ENCODE measurements at places on chromosomes 13 and 19.

GRCh38 chr19:54186934-54187381, 2.4 kb downstream of the MBOAT7 start:
- no peak for DNase-seq

DNA sequence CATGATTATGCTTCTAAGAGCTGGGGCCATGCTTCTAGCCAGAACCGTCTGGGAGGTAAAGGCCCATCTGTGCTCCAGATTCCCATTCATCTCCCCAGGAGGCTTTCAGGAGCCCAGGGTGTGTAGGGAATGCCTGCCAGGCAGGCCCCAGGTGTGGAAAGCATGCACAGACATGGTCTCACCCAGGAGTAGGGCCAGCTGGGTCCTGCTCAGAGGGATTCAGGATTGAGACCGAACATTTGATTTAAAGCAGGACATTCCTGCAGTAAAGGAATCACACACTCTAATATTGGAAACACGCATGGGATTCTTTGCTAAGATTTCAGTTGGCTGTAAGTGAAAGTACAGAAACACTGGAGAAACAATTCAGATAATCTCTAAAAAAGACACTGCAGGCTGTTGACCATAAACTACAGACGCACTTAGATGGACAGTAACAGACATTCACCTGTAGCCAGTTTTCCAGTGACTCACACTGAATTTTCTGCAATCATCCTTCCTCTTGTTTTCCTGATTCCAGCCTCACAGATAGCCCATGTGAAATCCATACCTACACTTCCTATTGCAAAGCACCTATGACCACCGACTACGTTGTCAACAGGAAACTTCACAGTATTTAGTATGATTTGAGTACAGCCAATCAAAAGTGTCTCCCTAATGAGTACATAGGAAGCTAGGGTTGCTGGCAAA, 257.8 kb downstream of the TBC1D4 start:
- no peak for DNase-seq

- peak; percentile 50 for DNase-seq
Measured at GRCh38 chr19:50835785-50836542, 2.6 kb upstream of the KLK15 start.

DNA sequence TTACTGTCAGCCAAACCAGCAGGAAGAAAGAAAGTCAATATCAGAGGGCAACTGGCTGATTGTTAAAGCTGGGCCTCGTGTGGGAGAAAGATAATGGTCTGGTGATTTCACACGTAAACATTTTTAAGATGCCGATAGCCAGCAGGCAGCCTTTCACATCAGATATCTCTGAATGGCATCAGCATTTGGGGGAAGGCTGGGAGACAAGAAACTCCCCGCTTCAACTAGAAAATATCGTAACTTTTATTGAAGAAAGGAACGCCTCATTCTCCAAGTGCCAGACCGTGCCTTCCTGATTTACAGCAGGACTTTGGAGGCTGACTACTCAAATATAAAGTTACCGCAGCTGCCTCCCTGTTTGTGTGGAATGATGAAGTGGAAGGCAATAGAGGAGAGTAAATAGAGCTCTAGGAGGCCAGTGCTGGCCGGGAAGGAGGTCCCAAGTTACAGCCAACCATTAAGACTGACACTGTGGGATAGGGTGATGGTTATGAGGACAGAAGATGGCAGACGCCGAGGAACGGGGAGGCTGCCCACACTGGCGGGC, 284.3 kb upstream of the MAB21L1 start:
- DNase-seq = peak; percentile 41

GRCh38 chr13:102235689-102236088, 166.2 kb downstream of the FGF14 start:
- no peak for DNase-seq

DNA sequence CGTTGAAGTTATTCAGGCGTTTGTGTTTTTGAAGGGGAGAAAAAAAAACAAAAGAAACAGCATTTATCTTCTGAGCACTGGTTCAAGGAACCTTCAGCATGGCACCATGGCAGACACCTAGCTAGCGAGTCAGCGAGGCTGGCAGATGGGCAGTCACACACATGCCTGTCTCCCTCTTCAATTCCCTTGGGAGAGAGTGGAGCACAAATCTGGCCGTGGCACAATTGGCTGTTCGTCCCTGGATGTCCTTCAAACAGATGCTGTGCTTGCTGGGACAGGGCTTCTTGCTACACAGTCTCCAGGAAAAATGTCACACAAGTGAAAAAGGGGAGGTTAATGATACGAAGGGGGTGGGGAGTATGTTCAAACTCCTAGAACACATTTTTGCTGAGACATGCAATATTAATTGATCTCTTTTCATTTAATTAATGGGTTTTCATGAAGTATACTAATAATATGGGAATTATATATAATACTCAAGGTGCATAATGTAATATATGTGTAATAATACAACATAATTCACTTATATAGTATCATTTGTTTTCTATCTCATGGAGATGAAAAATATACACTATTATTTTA, 1674.5 kb upstream of the SLC10A2 start:
- DNase-seq = no peak

GRCh38 chr13:109981000-109981399, 194.6 kb upstream of the IRS2 start:
- no peak for DNase-seq

DNA sequence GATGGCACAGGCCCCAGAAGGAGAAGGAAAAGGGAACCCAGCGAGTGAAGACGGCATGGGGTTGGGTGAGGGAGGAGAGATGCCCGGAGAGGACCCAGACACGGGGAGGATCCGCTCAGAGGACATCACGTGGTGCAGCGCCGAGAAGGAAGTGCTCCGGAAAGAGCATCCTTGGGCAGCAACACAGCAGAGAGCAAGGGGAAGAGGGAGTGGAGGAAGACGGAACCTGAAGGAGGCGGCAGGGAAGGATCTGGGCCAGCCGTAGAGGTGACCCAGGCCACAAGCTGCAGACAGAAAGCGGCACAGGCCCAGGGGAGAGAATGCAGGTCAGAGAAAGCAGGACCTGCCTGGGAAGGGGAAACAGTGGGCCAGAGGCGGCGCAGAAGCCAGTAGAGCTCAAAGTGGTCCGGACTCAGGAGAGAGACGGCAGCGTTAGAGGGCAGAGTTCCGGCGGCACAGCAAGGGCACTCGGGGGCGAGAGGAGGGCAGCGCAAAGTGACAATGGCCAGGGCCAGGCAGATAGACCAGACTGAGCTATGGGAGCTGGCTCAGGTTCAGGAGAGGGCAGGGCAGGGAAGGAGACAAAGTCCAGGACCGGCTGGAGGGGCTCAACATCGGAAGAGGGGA, 1.1 kb downstream of the PPP1R12C start:
- no peak for DNase-seq

GRCh38 chr19:47432091-47432490, 12.8 kb upstream of the MEIS3 start:
- no peak for DNase-seq

DNA sequence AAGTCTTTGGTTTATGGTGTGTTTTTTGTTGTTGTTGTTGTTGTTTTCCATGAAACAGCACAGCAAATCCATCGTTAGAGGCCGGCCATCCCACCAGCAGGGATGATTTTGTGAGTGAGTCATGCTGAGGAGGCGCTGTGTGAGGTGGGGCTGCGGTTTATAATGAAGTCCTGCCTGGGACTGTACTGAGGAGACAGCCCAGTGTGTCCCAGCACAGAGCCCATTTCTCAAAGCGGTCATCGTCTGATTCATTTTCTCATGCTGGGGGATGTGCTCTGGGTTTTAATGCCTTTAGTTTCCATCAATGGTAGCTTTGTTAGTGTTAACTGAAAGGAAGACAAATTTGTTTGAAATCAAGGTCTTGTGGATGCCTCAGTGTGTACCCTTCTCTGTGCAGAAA, 129.3 kb upstream of the SERP2 start:
- DNase-seq = no peak

DNA sequence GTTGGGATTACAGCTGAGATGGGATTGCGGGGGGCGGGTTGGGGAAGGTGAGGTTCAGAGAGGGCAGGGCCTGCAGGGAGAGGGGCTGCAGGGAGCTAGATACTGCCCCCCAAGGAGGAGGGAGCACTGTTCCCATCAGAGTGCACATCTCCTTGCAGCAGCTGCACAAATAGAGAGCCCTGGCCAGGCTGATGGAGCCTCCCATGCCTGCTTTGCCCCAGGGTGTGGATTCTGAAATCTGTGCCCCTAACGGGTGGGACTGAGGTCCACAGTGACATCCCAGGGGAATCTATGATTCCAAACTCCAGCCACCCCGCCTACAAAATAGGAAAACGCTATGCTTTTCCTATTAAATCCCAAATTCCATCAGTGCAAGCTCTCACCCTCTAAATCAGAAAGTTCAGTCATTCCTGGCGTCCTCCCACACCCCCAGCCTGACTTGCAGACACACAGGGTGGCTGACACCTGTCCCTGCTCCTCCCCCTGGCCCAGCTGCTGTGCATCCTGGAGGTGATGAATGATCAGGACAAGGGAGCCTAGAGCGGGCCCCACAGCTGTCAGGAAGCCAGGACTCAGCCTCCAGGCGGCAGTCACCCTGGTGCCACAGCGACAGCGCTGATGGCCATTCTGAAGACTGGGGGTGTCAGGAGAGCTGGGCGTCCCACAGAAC, 6.3 kb upstream of the CEACAM21 start:
- DNase-seq = no peak

DNA sequence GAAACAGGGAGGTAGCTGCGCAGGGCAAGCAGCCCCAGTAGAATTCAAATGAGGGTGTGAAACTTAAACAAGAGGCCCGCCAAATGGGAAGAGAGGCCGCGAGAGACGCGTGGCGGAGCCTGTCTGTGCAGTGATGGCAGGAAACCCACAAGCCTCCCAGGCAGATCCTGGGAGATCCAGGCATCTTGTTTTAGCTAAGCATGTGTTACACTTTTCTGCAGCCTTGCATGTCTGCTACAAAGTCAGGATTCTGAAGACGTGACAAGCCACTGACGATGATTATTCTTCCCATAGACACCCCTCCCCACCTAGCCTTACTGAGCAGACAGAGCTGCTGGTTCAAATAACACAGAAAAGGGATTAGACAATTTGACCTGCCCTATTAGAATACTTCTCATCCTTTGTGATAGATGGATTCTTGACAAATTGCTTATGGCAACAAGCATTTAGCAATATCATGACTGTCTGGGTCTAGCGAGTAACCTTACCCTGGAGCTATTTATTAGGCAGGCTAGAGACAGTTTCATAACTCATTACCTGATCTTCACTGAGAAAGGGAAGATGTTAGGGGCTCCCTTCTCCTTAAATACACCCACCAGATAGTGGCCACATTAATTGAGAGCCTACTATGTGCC, 185.2 kb upstream of the IRS2 start:
- DNase-seq = no peak

GRCh38 chr19:16088351-16089009, 12.2 kb downstream of the TPM4 start:
- no peak for DNase-seq

DNA sequence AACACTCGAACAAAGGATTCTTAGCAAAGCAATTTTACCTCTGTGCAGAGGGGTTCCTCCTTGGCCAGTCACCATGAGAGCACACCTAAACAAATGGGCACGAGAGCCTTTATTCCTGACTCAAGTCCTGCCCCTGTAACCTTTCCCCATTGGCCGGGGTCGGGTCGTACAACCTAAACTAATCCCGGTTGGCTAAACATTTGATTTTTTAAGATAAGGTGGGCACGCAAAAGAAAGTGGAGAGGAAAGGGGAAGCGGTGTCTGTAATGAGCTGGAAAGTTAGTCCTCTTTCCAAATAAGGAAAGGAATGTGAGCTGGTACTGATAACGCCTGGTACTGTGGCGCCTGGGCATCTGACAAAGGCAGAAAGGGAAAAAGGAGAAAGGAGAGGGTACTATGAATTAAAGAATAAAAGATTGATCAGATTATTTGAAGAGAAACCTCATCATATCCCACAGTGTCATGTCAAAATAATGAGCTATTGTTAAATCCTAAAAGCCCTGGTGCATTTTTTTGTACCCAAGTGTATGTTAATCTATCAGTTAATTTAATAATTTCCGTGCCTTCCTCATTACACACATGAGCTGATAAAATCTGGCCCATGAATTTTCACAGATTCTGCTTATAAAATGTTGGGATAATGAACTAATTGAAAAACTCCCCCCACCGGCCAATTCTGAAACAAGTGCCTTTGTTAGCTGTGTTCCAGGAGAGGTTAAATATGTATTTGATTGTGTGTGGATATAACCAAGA, 335.7 kb downstream of the RFC3 start:
- no peak for DNase-seq

- no peak for DNase-seq
Measured at GRCh38 chr13:101210774-101211173, 205.5 kb downstream of the NALCN start.

DNA sequence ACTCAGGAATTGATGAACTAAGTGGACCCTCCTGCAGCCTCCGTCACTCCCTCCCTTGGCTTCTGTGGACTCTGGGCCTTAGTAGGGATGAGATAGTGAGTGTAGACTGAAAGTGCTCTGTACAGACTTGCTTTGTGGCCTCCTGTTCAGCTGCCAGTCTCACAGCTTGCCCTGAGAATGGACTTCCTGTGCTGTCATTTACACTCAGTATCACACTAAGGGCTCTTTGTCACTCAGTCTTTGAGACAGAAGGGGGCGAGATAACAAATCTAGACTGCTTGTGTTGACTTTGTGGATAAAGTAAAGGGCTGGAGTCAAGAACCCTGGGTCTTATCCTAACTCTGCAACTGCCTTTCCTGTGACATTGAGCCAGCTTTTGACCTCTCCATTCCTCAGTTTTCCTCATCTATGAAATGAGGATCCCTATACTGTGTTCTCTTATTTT, 21.0 kb upstream of the SPRY2 start:
- no peak for DNase-seq

DNA sequence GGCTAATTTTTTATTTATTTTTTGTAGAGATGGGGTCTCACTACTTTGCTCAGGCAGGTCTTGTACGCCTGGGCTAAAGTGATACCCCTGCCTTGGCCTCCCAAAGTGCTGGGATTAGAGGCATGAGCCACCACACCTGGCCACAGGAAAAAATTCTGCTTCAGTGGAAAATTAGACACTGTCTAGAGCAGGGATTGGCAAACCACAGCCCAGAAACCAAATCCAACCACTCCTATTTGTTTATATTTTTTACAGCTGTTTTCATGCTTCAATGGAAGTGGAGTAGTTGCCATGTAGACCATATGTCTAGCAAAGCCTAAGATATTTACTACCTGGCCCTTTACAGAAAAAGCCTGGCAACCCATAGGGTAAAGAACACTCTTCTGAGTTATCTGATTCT, 123.7 kb upstream of the MRI1 start:
- DNase-seq = no peak

DNA sequence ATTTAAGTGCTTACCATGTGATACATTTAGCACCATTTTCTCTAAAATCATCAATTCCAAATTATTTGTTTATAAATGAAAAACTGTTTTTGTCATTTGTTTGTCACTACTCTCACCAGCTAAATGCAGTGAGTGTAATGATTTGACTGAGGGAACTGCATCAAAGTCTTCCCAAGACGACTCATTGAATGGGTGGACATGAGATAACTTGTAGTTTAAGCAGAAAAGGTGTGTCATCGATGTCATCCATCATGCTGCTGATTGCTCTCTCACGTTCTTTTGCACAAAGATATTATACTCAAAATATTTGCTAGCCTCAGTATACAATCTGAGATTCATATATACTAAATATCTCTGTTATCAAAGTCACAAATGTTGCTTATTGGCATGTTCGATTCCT, 366.5 kb downstream of the IRS2 start:
- DNase-seq = no peak

GRCh38 chr19:45448887-45449299, 18.9 kb upstream of the FOSB start:
- DNase-seq = no peak

Data from left renal cortex interstitium (tissue), 4 donors.